ENCODE measurements at places on chromosomes 7 and 10.

DNA sequence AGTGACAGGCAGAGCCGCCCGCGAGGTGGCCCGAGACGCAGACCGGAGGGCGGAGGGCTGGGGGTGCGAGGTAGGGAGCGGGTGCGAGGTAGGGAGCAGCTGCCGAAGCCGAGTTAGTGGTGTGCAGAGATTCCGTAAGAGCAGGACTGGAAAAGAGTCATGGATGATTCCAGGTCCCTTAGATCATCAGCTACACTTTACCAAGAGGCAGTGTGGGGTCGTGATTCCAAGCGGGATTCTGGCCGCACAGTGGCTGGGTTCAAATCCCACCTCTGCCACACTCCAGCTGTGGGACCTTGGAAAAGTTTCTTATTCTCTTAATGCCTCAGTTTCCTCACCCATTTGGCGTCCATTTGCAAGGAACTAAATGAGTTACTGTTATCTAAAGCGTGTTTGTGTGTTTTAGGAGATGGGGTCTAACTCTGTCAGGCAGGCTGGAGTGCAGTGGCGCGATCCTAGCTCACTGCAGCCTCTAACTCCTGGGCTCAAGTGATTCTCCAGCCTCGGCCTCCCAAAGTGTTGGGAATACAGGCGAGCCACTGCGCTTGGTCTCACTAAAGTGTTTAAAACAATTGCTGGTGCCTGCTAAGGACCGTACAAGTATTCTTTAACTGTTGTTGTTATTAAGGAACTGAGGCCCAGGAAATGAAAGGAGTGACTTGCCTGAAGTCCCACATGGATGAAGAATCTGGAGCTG, 1.1 kb downstream of the NDUFB2 start:
- DNase-seq: no peak

DNA sequence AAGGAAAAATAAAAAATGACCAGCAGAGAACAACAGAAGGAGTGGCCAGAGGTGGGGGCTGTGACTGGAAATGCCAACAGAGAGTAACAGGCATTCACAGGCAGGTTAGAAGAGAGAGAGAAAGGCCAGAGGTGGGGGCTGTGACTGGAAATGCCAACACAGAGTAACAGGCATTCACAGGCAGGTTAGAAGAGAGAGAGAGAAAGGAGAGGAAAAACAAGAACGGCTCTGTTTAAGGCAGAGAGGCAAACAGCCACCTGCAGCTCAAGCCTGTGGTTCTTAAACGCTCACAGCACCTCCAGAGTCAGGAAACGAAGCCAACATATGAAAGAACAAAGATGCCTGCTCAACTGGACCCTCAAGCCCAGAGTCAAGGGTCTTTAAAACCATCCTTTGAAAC, 39.5 kb upstream of the DGKI start:
- DNase-seq: no peak

DNA sequence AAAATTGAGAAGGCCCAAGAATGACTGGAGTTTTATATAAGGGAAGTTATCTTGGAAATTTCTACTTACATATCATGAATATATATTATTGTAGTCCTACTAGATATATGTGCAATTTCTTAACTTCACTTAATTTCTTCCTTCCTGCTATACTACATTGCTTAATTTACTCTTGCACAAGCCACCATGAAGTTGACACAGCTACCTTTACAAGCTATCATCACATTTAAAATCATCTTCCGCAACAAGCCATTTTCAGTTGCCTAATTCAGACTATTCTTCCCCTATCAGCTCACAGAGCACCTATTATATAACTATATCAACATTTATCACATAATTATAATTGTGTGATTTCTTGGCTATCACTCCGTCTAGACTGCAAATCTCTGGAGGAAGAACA, 418.4 kb downstream of the PARD3 start:
- no peak for DNase-seq

GRCh38 chr10:80414142-80414895, 6.0 kb downstream of the PRXL2A start:
- no peak for DNase-seq

DNA sequence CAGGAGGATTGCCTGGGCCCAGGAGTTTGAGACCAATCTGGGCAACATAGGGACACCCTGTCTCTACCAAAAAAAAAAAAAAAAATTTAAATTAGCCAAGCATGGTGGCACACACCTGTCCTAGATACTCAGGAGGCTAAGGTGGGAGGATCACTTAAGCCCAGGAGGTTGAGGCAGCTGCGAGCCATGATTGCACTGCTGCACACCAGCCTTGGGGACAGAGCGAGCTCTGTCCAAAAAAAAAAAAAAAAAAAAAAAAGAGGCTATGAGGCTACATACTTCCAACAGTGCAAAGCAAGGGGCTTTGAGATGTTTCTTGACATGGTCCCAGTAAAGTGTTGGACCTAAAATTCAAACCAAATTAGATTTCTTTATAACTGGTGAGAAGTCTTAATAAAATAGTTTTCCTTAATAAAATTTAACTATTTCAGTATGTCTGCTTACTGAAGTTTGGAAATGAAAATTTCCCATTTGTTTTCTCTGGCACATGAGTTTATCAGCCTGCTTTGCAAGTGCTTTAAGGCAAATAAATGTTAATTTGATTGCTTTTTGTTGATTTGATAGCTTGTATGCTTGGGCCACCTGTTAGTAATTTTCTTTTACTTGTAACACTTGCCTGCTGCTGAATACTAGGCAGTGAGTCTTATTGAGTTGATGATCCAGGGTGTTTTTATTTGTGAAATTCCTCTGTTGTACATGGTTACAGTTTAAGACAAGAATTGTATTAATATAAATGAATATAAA, 16.1 kb downstream of the CALU start:
- no peak for DNase-seq

DNA sequence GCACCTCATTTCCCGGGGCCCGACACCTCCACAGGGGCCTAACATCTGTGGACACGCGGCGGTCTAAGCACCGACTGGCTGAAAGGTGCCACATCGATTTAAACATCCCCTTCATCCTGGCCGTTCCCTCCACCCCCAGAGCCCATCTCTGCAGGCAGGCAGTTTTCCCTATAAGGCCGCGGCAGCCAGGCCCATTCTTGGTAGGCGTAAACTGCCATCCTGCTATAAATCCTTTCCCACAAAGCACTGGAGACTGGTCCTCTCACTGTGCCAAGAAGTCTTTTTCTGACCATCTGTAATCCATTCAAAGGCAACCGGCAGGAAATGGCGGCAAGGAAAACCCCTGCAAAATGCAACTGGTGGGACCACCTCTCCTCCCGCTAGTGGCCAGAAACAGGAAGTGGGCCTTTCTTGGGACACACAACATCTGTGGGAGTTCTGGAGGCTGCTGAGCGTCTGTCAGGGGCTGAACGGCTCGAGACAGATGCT, 22.4 kb downstream of the ATXN7L1 start:
- DNase-seq: no peak

DNA sequence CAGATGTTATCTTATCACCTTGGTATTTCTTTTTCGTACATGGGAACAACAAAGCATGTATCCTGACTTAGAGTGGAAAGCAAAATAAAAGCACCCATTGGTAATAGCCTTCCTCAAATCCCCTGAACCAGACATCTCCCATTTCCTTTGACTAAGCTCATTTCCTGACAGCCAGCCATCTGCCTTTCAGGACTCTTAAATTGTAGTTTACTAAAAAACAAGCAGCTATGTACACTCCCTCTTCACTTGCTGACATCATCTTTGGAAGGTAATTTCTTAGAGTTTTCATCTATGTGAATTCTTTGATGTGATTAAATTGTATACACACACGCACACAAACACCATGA, 40.7 kb downstream of the ARL4A start:
- no peak for DNase-seq

DNA sequence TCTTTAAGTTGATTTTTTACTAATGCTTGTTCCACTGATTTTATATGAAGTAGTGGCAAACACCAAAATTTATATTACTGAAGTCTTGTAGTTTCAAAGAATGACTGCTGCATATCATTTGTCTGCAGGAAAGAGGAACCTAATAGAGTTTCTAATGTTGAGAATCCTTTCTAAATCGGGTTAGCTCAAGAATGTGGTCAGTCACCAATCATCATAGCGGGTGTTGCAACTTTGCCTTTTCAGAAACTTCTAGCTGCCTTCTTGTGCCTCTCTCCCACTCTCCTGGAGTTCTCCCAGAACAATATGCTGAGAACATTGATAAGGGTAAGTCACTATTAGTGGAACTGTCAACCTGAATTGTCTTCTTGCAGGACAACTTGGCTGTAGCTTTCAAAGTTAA, 524.8 kb upstream of the SORCS1 start:
- no peak for DNase-seq

DNA sequence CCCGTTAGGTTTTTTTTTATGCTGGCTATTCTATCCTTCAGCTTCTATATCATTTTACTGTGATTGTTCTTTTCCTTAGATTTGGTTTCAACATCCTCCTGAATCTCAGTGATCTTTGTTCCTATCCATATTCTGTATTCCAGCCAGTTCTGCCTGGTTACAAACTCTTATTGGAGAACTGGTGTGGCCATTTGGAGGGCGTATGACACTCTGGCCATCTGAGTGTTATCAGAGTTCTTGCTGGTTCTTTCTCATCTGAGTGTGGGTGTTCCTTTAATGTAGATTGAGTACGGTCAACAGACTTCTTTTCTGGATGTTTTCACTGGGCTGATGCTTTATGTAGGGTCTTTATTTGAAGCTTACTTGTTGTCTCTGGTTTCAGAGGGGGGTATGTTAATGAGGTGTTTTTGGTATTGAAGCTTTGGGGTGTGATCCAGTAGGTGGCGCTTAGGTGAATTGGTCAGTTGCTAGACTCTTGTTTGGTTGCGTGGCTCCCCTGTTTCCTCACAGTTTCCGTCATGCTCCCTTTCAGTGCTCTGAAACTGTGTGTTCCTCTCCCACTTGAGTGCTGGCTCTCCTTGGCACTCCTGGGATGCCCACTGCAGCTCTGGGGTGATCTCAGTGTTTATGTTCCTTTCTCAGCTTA, 80.7 kb downstream of the FANK1 start:
- DNase-seq: no peak

- DNase-seq: no peak
Measured at GRCh38 chr7:157233677-157234076, 95.0 kb downstream of the UBE3C start.

DNA sequence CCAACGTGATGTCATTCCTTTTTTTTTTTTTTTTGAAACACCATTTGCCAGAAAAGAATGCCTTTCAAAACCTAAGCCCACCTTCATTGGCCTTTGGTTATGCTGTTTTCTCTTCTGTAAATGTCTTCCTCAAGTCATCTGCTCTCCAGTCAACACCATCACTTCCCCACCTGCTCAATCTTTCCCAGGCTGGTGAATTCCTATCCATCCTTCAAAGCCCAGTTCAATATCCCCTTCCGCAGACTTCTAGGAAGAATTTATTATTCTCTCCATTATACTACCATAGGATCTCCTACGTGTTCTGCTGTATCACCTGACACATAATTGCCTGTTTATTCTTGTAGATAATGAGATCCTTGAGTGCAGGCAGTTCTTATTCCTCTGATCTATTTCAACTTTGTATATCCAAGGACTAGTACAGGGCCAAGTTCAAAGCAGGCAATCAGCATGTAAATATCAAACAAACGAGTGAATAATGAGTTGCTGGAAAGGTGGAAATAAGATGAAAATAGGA, 73.5 kb upstream of the PRR15 start:
- DNase-seq: no peak

- DNase-seq: no peak
Measured at GRCh38 chr10:7400068-7400715, 10.6 kb downstream of the SFMBT2 start.

- no peak for DNase-seq
Measured at GRCh38 chr7:47327698-47328391, 254.1 kb downstream of the TNS3 start.

- no peak for DNase-seq
Measured at GRCh38 chr7:137235434-137235833, 108.1 kb downstream of the PTN start.

- DNase-seq: no peak
Measured at GRCh38 chr10:27344568-27345454, 104.2 kb upstream of the ACBD5 start.

GRCh38 chr7:27424749-27425148, 182.1 kb downstream of the EVX1 start:
- DNase-seq: no peak

DNA sequence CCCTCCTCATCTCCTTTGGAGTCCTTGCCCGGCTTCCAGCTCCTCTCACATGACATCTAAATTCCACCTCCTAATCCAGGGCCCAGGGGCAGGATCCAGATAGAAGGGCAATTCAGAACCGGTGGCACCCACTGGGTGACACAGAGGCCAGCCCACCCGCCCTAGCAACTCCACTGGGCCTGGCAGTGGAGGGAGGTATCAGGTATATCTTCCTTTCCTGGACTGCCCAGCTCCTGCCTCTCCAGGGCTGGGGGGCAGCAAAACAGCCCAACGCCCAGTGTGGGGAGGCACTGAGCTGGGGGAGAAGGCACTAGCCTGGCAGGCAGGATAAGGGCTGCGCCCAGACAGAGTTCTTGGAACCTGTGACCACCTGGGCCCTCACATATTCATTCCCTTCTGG, 10.4 kb upstream of the TRIM8 start:
- DNase-seq: no peak

GRCh38 chr7:116339564-116339963, 129.2 kb downstream of the TES start:
- DNase-seq: no peak

- DNase-seq: no peak
Measured at GRCh38 chr10:128027822-128028507, 98.3 kb downstream of the MKI67 start.

GRCh38 chr10:30786131-30786530, 156.6 kb upstream of the LYZL2 start:
- no peak for DNase-seq

DNA sequence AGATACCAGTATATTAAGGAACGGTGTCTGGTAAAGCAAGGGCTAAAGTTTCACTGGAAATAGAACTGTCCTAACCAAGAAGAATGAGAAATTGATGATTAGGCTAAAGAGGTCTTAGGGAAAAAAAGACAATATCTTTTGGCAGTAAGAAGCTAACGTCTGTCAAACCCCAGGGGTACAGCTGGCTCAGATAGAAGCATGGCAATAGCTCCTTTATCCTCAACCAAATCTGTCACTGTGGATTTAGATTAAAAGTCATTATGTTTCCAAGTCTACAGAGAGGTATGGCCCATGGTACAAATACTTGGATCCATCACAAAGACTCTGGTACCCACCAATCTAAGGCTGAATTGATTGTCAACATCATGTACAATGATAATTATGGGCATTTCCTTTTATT, 8.6 kb upstream of the SLC16A9 start:
- no peak for DNase-seq

DNA sequence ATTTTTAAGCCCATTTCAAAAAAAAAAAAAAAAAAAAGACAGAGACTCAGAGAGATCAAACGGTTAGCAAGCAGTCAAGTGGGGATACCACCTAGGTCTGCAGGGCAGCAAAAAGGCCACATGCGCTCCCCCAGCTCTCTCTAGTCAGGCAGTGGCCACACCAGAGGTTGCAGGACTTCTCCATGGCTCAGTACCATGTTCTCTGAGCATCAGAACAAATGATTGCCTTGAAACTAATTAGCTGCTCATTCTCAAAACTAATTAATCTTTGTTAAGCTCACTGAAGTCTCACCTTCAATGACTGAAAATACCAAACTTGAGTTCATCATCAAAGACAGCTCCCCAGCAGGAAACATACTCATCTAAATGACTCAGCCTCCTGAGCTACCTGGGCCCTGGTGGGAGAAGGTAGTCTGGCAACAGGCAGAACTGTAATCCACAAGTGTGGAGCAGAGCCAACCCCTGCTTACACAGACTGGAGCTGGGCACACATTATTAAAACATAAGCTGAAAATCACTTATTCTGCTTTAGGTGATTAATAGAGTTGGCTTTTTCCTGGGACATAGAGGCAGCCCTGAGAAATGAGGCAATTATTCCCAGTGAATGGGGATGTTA, 319.6 kb downstream of the GRID1 start:
- no peak for DNase-seq

GRCh38 chr10:27719052-27719451, 26.6 kb downstream of the MKX start:
- no peak for DNase-seq

All from activated naive CD4-positive, alpha-beta T cell treated with anti-CD3 and anti-CD28 coated beads, Interleukin-2, amount 50 U/mL, for 16 hours (primary cell).